NCI-H1417 (cell line): ENCODE measurements at places on chromosomes 7 and 10.

DNA sequence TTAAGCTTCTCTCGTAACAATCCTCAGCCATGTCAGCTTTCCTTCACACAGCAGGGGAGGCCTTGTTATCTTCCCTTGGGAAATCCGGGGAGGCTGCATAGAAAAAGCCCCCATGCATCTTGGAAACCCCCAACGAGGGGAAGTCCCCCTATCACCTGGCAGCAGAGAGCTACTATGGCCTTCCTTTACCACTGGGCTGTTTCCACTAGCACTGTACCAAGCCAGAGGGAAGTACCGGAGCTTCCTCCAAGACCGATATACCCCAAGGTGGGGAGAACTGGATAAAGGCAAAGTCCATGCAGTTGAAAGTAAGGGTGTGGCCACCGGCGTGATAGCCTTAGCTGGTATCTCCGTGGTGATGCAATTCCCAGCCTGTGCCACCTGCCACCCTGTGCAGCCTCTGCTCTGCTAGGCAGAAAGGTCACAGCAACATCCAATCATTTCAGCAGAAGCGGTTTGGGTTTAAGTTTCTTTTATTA is 4.4 kb upstream of the CLIP2 start:
- no peak for DNase-seq

- DNase-seq, result no peak
These were observed 77.8 kb downstream of the SHH start for GRCh38 chr7:155734445-155734809.

DNA sequence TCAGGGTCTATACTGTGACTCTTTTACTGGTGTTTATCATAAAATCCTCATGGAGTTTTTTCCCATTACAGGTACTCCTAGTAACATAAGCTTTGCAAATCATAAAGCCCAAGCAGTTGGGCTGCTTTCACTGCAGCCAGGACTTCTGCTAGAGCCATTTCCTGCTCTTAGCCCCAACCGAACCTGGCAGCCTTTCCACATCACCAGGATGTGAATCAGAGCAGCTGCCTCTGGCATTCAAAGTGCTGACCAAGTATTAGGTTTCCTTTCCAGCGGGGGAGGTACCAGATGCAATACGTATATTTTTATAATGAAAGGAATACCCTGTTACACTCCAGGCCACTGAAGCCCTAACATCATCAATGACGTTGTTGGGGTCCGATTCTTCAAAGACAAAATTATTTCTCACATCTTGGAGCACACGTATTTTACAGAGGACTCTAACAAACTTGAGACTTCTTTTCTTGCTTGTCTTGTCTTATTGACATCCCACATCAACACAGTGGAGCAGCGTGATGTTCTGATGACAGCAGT is 3.6 kb upstream of the HTR5A start:
- DNase-seq, result peak; percentile 35

GRCh38 chr7:96931891-96932290 is 73.5 kb upstream of the DLX6 start:
- no peak for DNase-seq

DNA sequence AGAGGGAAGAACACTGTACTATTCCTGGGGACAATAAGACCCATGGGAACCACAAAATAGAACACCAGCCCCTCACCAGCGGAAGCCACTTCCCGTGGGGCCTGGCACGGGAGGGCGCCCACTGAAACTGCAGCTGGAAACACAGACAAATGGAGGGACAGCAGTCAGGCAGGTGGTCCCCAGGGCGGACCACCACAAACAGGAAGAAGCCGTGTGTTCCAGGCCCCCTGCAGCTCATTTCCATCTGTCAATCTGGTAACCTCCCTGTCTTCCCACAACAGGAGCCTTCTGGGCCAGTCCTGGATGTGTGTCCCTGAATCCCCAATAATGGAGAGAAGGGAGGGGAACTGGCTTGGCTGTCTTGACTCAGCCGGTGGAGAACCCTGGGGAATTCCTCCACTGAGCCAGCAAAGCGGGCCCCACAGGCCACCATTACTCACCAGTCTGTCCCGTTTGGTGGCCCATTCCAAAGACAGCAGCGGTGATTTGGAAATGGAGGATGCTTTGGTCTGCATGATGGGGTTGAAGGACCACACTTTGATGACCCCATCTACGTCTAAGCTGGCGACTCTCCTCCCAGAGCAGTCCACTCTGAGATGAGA is 16.7 kb downstream of the WDR91 start:
- no peak for DNase-seq

- no peak for DNase-seq
These were observed 19.9 kb downstream of the HABP2 start for GRCh38 chr10:113572520-113573290.
